ENCODE measurements at places on chromosomes 7 and 10.

DNA sequence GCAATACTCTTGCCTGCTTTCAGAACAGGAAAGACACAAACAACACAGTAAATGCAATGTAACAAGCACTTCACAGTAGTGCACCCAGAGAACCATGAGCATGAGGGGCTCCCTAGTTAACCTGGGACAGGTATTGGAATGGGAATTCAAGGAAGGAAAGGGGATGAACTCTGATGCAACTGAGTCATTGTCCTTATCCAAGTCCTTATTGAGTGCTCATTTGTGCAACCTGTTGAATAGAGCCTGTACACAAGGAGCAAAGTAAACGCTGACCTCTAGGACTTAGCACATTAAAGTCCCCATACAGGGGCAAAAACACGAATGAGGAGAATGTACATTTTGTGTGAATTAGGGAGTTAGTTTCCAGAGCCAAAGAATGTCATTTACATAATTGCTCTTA is 276.4 kb upstream of the BMPER start:
- no peak for DNase-seq

GRCh38 chr10:70694418-70695141 is 22.3 kb downstream of the ADAMTS14 start:
- DNase-seq: no peak

DNA sequence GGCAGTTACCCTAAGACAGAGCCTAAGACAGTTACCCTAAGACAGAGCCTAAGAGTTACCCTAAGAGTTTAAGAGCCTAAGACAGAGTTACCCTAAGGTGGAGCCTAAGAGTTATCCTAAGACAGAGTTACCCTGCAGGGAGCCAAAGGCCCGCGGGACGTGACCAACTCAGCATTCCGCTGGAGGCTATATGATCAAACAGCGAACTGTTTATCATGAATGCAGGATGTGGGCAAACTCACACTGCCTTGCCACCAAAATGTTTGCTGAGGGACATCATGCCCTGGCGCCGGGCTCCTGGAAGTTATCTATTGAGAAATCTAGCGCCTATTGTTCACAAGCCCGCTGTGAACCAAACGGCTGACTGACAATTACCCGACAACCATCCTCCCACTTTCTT is 49.9 kb downstream of the BLVRA start:
- no peak for DNase-seq

- no peak for DNase-seq
These were observed 20.2 kb downstream of the WIPF3 start for GRCh38 chr7:29826530-29826822.

- no peak for DNase-seq
These were observed 39.1 kb downstream of the KCNH2 start for GRCh38 chr7:150939052-150939451.

GRCh38 chr10:80421707-80422536 is 13.6 kb downstream of the PRXL2A start:
- no peak for DNase-seq

DNA sequence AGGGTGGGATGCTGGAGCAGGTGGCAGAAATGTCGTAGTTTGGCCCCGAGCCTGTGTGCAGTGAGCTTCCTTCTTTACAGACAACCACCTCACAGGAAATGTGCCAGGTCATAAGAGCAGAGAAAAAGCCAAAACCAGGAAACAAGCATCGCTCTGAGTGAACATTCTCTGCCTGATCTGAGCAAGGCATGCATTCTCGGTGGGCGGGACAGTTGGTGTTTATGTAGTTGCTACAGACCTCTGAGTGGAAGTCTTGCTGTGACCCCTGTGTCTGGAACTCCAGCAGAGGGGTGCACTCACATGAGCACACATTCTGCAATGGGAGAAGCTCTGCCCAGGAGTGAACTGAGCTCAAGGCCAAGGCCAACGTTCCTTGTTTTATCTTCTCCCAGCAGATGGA is 230.1 kb downstream of the TCERG1L start:
- no peak for DNase-seq

GRCh38 chr10:27391325-27391724 is 112.8 kb upstream of the RAB18 start:
- DNase-seq: no peak

DNA sequence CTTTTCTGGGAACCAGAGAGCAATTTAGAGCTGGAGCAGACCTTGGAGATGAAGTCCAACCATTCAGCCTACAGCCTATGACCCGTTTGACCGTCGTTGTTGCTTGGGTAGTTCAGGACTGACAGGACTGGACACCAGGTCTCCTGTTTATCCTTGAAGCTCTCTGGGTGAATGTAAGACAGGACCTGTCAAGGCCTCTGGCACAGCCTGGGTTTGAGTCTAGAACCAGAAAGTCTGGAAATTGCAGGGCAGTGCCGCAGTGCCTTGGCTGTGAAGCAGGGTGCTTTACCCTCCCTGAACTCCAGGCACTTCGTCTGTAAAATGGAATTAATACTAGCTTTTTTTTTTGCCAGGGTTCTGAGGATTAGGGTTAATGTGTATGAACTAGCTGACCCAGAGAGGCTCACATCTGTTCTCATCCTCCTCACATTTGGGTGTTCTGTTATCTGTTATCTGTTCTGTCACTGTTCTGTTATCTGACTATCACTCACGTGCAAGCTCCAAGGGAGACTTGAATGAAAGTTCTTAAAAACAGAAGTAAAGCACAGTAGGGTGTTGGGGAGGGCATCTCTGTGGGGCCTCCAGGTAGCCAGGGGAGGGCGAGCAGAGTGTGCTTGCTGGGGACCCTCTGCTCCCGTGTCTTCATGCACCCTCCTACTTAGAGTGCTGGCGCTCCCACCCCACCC is 9.9 kb downstream of the BLVRA start:
- DNase-seq: no peak

DNA sequence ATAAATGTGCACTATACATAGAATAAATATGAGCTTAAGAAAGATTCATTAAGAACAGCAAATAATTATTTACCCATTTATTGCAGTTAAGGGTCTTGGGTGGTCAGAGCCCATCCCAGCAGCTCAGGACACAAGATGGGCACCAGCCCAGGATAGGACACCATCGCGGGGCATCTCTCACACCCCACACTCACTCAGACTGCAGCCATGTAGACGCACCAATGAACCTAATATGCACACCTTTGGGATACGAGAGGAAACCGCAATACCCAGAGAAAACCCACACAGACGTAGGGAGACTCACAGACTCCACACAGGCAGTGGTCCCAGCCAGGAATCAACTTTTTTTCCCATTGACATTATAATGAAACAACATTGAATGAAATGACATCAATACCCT is 36.0 kb downstream of the CARD11 start:
- no peak for DNase-seq

DNA sequence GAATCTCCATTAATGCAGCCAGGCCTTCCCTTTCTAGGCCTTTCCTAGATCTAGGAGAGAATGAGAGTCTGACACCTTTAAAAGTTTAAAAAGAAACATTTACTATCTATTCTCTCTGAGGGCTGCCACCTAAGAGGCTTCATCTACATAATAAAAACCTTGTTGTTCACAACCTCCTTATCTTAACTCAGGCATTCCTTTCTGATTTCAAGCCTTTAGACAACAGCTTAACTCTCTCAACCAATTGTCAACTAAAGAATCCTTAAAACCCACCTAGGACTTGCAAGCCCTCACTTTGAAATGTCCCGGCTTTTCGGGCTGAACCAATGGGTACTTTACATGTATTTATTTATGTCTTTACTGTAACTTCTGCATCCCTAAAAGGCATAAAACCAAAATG is 64.3 kb upstream of the RET start:
- DNase-seq: no peak

- DNase-seq: no peak
These were observed 380.2 kb downstream of the EXOC4 start for GRCh38 chr7:133633055-133633454.

- no peak for DNase-seq
These were observed 20.0 kb downstream of the KCNK18 start for GRCh38 chr10:117217196-117217761.

DNA sequence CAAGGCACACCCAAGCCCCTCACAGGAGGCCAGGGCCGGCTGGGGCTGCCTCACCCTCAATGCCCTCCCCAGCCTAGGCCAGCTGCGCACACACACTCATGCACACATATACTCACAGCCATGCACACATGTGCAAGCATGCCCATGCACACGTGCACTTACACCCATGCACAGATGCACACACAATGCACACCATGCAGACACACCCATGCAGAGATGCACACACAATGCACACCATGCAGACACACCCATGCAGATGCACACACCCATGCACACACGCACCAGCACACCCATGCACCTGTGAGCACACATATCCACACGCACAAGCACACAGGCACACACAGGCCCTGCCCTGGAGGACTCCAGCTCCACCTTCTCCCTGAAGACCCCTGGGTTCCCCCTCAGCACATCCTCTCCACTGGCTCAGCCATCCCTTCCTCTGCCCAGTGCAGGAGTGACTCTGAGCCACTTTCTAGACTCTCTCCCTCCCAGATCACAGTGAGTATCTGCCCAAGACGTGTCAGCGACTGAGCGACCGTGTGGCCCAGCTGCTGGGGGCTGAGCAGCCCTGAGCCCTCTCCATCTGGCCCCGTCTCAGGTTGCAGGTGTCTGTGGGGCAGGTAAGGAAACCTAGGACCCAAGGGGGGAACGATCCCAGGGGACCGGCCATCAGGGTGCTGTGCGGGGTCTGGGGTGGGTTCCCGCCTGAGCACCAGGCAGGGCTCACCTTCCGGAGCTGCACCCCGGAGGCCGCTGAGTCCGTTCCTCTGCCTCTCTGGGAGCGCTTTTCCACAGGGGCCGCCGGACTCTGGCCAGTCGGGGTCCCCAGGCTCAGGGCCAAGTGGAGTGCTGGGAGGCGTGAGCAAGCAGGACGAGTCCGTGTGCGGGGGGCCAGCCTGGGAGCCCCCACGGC is 25.8 kb downstream of the AP5Z1 start:
- DNase-seq: no peak

DNA sequence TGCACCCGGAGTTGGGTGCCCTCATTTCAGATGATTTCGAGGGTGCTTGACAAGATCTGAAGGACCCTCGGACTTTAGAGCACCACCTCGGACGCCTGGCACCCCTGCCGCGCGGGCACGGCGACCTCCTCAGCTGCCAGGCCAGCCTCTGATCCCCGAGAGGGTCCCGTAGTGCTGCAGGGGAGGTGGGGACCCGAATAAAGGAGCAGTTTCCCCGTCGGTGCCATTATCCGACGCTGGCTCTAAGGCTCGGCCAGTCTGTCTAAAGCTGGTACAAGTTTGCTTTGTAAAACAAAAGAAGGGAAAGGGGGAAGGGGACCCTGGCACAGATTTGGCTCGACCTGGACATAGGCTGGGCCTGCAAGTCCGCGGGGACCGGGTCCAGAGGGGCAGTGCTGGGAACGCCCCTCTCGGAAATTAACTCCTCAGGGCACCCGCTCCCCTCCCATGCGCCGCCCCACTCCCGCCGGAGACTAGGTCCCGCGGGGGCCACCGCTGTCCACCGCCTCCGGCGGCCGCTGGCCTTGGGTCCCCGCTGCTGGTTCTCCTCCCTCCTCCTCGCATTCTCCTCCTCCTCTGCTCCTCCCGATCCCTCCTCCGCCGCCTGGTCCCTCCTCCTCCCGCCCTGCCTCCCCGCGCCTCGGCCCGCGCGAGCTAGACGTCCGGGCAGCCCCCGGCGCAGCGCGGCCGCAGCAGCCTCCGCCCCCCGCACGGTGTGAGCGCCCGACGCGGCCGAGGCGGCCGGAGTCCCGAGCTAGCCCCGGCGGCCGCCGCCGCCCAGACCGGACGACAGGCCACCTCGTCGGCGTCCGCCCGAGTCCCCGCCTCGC is at the start of gene EGFR:
Gene EGFR (plus strand): TSS at position 657 of the 830 bp plus-strand sequence. CDS start 261 bp downstream, outside the sequence.
- no peak for DNase-seq
